ENCODE measurements at places on chromosomes 6 and 20.

GRCh38 chr20:51460569-51461265 lies 81.8 kb downstream of the NFATC2 start:
- DNase-seq = no peak

- no peak for DNase-seq
These were observed 133.7 kb downstream of the PLCB4 start for GRCh38 chr20:9202420-9203080.

- no peak for DNase-seq
These were observed 39.7 kb downstream of the KIF16B start for GRCh38 chr20:16533502-16533901.

DNA sequence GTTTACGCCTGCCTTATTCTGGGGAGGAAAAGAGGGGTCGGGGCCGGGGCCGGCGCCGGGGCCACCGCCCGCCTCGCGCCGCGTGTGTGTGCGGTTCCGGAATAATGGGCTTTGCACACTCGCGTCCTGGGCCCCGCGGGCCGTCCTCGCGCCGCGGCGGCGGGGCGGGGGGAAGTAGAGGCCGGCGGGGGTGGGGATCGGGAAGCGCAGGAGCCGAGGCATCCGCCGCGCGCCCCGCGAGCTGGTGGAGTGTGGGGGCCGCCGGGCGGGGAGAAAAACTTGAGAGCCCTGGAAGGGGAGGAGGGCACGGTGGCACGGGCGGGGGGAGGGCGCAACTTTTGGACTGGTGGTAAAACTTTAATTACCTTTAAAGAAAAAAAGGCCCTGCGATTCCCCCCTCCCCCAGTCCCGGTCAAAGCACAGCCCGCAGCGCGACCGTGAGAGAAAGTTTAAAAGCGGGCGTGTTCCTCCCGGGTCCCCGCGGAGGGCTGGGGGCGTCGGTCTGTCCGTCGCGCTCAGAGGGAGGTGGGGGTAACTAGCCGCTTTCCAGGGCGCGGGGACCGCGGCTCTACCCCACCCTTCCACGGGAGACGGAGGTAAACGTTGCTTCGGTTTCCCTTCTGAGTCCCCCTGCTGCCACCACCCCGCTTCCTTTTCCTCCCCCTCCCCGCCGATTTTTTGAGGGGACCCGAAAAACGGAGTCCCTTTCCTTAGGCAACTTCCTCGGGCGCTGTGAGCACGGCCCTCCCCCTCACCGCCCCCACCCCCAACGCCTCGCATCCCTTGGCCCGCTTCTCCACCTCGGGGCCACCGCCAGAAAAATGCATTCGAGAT lies 1.9 kb downstream of the L3MBTL3 start:
- DNase-seq = no peak

- no peak for DNase-seq
These were observed 314.5 kb downstream of the UTRN start for GRCh38 chr6:144599615-144600014.

GRCh38 chr6:73648166-73648565 lies 5.6 kb downstream of the SLC17A5 start:
- no peak for DNase-seq

- no peak for DNase-seq
These were observed 364.3 kb downstream of the TAF4 start for GRCh38 chr20:61701401-61701800.

DNA sequence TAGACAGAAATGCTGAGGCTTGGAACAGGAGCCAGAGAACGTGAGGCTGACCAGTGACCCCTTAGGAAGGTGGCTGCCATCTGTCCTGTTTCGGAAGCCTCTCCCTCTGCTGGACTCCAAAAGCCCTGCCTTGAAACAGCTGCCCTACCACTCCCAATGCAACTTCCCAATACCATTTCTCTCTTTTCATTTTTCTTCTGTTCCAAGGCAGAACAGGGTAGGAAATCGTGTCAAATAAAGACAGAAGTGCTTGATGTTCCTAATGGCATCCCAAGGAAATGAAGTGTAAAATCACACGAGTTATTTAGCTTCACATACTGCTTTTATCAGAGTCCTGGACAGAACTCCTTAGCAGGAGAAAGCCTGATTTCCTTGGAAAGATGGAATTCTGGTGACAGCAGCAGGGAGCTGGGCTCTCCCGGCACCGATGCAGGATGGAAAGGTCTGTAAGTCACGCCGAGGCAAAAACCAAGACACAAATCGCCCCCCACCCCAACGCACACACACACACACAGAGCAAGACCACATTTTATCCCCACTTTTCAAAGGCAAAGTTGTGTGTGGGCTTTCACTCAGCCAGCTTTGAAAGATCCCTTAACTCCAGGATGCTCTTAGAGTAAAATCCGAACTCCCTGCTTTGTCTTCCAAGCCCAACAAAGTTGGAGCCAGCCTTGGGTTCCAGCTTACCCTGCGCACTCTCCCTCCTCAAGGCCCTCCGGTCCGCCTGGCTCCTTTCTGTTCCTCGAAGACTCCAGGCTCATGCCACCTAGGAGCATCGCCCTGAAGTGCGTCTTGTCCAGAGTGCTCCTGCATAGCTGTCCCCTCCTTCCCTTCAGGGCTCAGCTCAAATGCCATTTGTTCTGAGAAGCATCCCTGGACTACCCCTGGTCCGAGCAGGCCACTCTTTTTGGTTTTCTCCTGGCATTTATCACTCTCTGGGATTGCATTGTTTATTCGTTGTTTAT lies 11.6 kb upstream of the STX16 start:
- no peak for DNase-seq
